ENCODE measurements at places on chromosomes 7 and 10.

DNA sequence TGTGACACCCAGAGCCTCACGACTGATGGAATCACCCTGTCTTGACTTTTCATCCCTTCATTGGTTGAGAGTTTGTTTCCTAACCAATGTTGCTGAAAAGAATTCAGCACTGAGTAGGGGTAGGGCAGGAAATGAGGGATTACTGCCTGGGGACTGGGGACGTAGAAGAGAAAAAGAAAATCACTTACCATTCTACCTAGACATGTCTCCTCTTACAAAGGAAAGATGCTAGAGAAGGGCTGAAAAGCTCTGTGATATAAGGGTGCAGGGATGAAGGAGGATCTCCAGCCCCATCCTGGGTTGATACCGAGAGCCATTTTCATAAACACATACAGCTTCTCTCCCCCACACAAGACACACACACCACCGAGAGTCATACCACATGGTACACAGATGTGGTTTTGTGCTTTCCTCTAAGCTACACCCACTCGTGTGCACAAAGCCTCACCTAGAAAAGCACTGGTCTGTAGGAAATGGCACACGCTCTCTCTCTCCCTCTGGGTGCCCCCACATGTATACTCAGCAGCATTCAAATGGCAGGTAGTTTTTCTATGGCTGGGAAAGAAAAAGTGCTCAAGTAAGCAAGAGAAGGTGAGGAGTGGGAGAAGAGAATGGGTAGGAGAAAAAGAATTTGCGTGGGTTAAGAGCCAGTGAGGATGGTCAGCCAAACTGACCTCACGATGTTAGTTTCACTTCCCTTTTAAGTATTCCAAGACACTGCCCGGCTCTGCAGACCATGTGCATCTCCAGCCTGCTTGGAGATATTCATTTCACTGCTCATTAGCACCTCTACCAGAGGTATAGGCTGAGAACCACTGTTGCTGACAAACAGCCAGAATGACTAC, 85.8 kb downstream of the CALD1 start:
- DNase-seq: peak; percentile 47

- no peak for DNase-seq
Observed at GRCh38 chr7:16668978-16669377, 23.0 kb downstream of the BZW2 start.

GRCh38 chr7:36717586-36717985, 6.7 kb downstream of the AOAH start:
- DNase-seq: no peak

- DNase-seq: no peak
Observed at GRCh38 chr10:65793738-65794425, 1132.0 kb upstream of the LRRTM3 start.

DNA sequence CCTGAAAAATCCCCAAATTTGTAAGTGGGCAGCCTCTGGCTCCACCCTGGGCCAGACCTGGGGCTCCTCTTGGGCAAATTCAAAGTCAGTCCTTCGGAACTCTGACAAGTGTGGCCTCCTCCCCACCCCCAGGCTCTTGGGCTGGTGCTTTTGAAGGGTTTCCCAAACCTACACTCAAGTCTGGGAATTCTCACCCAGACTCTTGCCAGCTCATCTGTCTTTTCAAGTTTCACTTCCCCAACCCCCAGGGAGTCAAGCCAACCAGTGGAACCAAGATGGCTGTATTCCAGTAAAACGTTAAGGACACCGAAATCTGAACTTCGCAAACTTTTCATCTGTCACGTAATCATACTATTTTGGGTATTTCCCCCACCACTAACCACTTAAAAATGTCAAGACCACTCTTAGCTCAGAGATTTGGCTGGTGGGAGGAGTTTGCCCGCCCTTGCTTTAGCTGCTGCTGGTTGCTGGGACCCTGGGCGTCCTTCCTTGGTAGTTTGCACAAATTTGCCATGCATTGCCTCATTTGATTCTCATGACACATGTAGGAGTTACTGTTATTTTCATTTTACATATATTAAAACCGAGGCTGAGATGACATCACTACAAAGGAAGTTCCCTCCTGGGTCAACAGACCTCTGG, 1.7 kb upstream of the MYO1G start:
- peak; percentile 51 for DNase-seq

DNA sequence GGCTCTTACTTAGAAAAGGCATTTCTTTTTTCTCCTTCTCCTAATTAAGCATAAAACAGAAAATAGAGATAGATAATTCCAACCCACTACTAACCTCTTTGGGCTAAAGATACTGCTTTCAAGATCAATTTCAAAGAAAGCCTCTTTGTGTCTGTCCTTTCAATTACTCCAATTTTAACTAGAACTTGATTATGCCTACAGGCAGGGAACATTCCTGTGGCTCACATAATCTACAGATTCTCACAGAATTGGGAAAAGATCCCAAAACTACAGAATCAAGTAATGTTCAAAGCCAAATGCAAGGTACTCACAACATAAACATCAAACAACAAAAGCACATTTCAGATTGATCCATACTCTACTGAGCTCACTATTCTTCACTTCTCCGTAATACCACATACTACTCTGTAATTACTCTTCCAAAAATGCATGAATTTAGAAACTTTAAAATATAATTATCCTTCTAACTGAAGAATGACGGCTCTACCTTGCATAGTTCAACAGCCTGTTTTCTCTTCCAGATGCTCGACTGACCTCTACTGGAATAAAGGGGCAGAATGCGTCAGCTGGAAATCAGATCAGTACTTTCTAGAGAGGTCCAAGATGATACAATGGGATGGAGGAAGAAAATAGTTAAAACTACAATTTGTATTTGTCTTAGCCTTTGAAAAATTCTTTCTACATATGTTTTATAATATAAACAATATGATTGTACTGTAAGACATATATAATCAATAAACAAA, 3.9 kb downstream of the MTERF1 start:
- no peak for DNase-seq

DNA sequence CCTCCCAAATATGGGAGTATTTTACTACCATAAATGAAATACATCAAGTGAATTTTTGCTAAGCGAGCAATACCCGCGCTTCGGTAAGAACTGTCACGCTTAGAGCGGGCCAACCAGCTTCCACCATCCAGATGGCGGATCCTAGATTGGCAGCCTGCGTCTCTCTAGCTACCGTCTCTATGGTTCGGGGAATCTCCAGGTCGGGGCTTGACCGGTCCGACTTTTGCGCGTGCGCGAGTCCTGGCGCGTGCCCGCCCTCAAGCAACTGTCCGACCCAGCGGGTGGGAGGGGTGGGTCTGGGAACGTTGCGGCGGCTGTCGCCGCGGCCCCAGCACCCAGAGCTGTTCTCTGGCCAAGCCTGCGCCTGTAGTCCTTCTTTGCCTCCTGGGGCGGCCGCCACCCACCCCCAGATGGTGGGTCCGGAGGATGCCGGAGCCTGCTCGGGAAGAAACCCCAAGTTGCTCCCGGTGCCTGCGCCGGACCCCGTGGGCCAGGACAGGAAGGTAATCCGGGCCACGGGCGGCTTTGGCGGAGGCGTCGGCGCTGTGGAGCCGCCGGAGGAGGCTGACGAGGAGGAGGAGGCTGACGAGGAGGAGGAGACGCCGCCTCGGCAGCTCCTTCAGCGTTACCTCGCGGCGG, at the start of gene TBC1D12:
Gene TBC1D12 (plus strand): TSS at position 338 of the 639 bp plus-strand sequence. CDS start 73 bp downstream, at position 411.
- DNase-seq: peak; percentile 97

DNA sequence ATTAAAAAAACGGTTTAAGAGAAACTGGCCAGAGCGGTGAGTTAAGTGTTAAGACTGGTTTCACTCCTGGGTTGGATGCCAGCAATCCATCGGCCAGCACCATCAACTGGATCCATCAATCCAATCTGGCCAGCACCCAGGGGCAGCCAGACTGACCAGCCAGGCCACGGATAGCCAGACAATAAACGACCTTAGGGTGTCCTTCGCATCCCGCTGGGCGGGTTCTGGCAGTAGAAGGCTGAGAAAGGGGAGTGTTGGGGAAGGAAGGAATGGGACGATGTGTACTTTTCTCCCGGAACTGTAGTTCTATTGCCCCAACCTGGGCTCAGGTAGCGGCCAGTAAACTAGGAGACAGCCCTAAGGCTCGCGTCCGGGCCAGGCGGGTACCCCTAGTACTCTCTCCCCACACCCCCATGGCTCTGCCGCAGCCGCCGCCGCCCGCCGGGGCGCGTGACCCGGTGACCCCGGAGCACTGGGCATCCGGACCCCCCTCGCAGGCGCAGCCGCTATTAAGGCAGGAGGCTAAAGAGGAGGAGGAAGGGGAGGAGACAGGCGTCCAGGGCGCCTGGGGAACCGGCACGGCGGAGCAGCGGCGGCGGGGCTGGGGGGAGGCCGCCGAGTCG, at the start of gene CASD1:
Gene CASD1 (plus strand): TSS at position 546 of the 623 bp plus-strand sequence. CDS start 276 bp downstream, outside the sequence.
- DNase-seq: peak; percentile 1

DNA sequence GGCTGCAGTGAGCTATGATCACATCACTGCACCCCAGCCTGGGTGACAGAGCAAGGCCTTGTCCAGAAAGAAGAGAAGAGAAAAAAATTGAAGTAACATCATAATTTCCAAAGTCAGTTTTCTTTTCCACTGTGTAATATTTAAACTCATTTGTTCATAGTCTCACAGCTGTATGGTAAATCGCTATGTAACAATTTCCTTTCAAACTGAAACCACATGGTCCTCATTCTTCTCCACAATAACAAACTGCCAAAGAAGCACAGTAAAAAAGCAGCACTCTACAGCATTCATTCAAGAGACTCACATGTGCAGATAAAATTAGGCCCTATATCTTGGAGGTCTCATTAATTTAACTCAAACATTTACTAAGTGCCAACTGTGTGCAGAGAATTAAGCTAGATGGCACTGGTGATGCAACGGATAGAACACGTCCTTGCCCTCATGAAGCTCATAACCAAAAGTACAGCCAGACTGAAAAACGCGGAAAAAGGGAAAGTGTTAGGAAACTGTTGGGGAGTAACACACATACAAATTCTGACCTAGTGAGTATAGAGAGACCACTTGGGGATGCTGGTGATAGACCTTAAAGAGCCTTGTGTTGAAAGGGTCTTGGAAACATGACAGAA, 174.0 kb upstream of the KCTD7 start:
- no peak for DNase-seq

DNA sequence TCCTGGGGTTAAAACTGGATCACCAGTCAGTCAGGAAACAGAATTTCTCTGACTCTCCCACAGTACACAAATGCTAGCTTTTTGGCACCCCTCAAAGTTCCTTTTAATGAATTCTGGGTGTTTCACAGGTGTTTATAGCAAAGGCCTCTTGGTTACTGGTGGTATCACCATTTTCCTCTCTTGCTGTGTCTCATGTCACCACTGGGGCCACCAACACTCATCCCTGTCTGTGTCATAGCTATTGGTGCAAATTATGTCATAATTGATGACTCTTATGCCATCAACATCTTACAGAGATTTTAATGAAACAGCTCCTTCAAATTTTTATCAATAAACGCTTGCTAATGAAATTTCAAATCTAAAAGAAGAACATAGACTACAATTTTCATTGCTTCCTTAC, 27.7 kb upstream of the OSBPL3 start:
- no peak for DNase-seq

DNA sequence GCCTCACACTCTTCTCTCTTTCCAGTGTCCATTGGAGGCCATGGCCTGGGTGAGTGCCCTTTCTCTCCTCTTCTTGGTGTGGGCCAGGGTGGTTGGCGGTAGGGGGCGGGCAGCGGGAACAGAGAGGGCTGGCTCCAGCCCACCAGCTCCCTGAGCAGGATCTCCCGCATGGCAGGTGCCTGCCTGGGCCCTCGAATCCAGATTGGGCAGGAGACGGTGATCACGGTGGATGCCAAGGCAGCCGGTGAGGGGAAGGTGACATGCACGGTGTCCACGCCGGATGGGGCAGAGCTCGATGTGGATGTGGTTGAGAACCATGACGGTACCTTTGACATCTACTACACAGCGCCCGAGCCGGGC, 13.5 kb upstream of the ATP6V1F start:
- no peak for DNase-seq

DNA sequence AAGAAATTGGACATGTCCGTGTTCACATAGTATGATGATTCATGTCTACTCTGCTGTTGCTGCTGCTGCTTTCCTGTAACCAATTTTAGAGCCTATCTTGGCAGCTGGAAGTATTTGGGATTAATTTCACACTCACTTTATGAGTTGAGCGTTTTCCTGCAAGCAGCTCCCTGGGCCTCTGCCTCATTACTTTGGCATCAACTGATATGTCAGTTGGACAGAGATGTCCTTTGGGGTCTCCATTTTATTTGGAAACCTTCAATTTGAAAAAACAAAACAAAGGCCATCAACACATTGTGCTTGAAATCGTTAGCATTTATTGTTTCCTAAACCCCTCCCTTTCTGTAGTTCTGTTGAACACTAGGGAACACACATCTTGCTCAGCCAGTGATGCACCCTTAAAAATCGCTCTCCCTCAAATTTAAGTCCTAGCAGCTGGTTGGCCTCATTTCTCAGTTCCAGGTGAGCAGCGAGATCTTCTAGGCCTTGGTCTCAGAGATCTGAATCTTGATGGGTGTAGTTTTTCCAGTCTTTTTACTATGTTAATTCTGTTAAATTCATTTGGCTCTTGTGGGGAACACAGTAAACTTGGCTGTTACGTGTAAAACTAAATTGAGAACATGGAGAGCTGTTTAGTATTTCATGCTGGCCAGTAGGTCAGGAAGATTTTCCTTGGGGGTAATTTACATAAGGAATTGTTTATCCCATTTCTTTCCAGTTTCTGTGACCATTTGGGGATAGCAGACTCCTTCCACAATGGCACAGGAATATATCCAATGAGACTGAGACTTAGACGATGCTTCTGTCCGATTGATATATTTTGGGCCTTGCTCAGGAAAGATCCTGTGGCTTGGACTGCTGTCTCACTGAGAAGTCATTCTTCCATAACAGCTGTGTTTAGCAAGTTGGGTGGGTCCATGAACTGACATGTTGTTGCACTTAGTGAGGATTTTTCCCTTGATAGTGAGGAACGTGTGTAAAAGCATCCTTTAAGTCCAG, 371.6 kb downstream of the BBS9 start:
- DNase-seq: no peak

- DNase-seq: no peak
Observed at GRCh38 chr7:28799619-28800018, 158.5 kb downstream of the TRIL start.

GRCh38 chr7:141610671-141611070, 59.5 kb downstream of the AGK start:
- DNase-seq: no peak

Measured in brain microvascular endothelial cell (primary cell).